SK-N-MC (cell line): ENCODE measurements at places on chromosomes 12 and 14.

GRCh38 chr14:48786498-48786897, 799.7 kb downstream of the RPS29 start:
- DNase-seq: peak; percentile 24

DNA sequence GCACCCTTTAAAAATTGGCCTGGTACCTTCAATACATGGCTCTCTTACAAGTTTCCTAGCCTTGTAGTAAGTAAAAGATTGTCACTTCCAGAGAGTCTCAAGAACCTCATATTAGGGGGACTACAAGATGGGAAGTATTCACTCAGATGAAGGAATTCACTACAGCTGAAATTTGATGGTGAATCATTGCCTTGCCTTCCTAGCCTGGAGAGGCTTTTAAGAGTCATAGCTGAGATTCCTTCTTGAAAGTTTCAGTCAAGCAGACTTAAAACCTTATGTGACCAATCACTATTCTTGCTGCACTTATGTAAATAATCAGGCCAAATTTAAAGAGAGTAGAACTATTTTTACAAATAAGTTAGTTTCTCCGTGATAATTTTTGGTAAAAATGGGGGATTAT, 451.6 kb downstream of the TRHDE start:
- no peak for DNase-seq

- DNase-seq: no peak
Observed at GRCh38 chr12:17030338-17030737, 424.4 kb upstream of the LMO3 start.

GRCh38 chr12:6263931-6264330, 46.6 kb upstream of the PLEKHG6 start:
- no peak for DNase-seq

DNA sequence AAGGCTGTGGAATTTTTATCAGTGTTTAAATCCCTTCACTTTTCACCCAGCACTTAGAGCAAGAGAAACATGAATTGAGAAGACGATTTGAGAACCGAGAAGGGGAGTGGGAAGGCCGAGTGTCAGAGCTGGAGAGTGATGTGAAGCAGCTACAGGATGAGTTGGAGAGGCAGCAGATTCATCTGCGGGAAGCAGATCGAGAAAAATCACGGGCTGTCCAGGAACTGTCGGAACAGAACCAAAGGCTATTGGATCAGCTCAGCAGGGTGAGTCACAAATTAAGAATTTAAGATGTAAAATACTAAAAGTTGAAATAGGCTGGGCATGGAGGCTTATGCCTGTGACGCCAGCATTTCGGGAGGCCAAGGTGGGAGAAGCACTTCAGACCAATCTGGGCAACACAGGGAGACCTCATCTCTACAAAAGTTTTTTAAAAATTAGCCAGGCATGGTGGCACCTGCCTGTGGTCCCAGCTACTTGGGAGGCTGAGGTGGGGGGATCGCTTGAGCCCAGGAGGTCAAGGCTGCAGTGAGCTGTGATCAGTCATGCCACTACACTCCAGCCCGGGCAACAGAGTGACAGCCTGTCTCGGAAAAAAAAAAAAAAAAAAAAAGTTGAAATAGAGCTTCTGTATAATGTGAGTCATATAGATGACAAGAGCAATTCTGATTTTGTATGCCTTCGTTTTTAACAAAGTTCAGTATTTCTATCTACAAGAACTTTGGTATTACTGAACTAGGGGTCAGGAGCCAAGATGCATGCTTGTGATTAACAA, 9.6 kb downstream of the BICDL1 start:
- DNase-seq: no peak

DNA sequence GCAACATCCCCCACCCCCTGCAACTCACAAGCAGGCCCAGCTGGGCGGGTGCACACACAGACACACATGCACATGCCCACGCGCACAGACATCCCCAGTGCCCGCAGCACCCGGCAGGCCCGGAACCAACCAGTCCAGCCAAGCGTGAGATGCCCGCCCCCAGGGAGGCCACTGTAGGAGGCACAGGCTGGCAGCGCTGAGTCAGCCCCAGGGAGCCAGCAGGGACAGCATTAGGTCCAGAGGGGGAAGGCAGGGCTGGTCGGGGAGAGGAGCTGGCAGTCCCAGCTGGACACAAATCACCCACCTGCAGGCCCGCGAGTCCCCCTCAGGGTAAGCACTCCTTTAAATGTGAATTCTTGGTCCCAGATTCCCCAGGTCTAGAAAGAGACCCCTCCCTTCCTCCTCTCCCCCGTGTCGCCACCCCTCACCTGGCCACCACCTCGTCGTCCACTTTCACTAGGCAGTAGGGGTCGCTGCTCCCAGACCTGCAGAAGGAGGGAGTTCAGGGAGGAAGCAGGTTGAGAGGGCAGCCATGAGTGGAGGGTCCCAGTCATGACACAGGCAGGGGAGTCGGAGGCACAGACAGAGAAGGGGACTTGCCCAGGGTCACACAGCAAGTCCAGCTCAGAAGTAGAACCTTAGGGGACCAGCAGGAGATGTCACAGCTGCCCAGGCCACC, 5.0 kb downstream of the RASAL1 start:
- no peak for DNase-seq

DNA sequence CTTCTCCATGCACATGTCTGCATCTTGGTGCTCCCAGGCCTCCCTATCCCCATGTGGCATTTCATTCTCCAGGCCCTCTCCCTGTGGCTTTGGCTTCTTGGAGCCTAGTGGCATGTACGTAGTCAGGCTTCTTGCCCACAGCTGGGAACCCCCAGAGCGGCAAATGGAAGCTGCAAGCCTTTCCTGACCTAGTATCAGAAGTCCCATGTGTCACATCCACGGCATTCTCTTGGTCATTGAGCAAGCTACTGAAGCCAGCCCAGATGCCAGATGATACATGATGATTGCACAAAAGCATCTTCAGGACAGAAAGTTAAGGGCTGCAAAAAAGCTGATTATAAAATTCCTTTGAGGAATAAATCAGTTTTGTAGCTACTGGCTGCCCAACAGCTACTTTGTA, 154.9 kb downstream of the PELI2 start:
- no peak for DNase-seq

- no peak for DNase-seq
Observed at GRCh38 chr12:79707830-79708229, 17.1 kb upstream of the PAWR start.
